ENCODE measurements at places on chromosomes 2 and 18.
A peak's percentile ranks its signal among the peaks of the same experiment; 100 is the strongest.

DNA sequence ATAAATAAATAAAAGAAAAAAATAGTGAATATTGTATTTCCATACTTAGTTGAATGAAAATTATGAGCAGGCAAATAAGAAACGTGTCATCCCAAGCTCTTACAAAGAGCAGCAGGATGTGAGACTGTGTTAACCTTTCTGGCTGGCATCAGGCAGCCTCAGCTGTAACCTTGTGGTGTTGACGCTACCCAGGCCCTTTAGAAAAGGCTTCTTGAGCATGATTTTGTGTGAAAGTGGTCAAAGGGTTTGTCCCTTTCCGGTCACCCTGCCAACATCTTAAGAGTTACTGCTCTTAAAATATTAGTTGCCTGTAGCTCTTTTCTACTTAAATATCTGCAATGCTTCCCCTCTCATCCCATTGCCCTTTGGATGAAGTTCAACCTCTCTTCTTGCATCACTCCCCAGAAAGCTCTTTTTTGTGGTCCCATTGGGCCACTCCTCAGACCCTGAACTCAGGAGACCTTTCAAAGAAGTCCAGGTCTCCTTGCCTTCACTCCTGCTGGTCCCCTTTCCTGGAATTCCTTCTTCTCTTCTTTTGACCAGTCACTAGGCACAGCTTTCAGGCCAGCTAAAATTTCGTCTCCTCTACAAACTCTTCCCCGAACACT lies 35.0 kb downstream of the RHOB start:
- DNase-seq, result no peak

GRCh38 chr2:234259440-234259839 lies 208.9 kb downstream of the SPP2 start:
- no peak for DNase-seq

DNA sequence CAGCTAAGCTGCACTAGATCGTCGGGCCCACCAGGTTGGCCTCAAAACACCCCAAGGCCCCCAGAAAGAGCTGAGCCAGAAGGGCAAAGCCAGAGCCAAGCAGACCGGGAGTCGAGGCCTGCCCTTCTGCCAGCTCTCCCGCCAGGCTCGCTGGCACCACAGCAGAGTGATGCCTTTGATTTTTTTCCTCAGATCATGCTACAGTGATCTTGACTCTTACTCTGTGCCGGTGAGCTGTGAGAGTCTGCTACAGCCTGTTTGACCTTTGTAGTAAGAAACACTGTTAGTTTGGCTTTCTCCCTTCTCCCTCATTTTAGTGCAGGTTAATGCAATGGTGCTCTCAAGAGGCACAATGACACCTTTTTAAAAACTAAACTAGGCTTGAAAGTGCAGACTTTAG lies 97.8 kb downstream of the ESCO1 start:
- no peak for DNase-seq

DNA sequence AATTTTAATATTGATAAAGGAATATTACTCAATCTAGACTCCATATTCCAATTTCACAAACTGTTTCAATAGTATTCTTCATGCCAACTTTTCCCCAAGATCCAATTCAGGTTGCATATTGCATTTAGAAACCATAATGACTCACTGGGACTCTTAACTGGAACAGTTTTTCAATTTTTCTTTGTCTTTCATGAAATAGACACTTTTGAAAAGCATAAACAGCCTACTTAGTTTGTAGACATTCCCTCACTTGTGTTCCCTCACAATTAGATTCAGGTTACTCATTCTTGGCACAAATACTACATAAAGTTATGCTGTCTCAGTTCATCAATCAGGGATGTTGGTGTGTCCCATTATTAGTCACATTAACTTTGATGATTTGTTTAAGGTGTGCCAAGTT lies 1768.4 kb upstream of the PIK3C3 start:
- no peak for DNase-seq

DNA sequence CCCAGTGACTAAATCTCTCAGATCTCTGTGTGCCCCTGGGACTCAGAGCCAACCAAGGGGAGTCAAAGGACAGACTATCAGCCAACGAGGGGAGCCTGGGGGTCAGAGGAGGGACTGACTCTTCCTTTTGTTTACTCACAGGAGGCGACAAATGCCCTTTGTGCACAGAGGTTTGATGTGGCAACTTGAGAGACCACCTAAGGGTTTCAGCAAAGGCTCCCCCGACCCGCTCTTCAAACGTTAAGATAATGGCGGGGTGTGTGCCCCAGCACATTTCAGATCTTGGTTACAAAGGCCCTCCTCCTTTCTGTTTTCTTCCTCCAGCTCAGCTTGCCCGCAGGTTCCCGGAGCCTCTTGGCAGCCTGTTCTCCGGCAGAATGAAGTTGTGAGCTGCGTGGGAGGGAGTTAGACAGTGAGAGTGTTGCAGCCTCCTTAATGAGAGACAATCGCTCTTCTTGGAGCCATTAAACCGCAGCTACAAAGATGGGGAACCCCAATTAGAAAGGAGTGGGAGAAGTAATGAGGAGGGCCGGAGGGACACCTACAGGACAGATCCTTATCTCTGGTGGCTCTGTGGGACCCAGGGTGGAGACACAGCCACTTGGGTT lies 76.2 kb downstream of the KIAA2012 start:
- no peak for DNase-seq

GRCh38 chr2:144322379-144322778 lies 197.5 kb downstream of the ZEB2 start:
- DNase-seq, result no peak

DNA sequence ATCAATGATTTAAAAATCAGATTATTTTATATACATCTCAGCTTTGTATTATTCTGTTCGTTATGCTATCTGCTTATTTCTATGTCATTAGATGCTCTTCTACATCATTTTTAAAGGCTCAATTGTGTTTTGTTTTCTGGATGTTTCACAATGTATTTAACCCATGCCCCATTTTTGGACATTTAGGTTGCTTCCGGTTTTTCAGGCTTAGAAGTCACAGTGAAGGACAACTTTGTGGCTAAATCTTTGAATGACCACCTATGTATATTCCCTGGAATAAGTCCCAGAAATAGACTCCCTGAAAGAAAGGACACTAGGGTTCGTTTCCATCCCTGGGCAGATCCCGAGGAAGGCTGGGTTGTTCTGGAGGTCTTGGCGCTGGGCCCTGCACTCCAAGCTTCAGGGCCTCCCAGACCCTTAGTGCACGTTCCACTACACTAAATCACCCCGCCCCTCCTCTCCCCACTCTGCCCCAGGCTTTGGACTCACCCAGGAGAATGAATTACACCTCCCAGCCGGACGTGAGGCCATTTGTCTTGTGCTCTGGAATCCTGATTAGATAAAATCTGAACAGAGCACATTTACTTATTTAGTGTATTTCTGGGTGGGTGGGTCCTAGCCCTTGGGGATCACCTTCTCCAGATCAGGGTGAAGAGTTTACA lies 188.2 kb downstream of the ZFP36L2 start:
- peak; percentile 37 for DNase-seq

DNA sequence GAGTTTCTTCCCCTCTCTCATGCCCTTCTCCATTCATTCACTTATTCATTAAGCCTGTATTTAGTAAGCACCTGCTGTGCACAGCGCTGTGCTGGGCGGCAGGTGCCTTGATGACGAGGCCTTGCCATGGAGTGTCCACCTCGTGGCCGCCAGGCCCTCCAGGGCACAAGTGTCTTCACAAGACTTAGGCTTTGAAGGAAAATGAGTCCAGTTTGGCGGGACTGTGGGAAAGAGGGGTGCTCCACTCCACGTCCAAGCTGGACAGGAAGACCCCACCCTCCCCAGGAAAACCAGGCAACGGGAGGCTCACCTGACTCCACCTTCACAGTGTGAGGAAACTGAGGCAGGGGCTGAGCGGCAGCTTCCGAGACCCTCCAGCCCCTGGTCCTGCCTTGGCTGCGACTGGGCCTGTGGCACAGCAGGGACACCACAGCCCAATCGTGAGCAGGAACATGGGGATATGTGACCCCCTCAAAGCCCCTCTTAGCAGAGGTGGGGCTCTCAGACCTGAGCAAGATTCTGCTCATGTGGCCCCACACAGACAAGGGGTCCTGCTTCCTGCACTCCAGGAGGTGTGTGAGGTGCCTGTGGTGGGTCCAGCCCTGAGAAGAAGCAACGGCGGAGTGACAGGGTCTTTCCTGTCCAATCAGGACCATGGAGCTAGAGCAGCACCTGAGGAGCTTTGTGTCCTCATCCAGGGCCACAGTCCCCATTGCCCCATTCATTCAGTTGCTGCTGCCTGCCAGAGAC lies 110.3 kb upstream of the ODC1 start:
- peak; percentile 76 for DNase-seq

- no peak for DNase-seq
Observed at GRCh38 chr2:70716951-70717350, 51.0 kb downstream of the ADD2 start.

DNA sequence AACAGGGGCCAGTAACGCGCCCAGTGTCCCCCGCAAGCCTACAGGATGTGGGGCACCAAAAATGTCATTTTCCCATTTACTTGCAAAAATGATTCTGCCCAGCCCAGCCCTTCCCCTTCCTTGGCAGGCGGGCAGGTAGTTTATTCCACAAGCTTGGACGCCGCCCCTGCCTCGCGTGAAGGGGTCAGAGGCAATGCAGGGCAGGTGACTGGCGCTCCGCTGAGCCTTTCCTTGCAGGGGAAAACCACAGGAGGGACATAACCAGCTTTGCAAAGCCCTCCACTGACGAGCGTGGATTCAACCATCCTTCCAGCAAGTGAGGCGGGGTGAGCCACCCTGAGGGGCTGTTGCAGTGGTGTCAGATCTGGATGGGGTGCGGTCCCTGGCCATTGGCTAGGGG lies 5.3 kb downstream of the MAB21L4 start:
- DNase-seq, result no peak

- peak; percentile 94 for DNase-seq
Observed at GRCh38 chr2:241507430-241508239, 749 bp downstream of the STK25 start.

- DNase-seq, result no peak
Observed at GRCh38 chr2:24107-24506, 22.2 kb downstream of the FAM110C start.

DNA sequence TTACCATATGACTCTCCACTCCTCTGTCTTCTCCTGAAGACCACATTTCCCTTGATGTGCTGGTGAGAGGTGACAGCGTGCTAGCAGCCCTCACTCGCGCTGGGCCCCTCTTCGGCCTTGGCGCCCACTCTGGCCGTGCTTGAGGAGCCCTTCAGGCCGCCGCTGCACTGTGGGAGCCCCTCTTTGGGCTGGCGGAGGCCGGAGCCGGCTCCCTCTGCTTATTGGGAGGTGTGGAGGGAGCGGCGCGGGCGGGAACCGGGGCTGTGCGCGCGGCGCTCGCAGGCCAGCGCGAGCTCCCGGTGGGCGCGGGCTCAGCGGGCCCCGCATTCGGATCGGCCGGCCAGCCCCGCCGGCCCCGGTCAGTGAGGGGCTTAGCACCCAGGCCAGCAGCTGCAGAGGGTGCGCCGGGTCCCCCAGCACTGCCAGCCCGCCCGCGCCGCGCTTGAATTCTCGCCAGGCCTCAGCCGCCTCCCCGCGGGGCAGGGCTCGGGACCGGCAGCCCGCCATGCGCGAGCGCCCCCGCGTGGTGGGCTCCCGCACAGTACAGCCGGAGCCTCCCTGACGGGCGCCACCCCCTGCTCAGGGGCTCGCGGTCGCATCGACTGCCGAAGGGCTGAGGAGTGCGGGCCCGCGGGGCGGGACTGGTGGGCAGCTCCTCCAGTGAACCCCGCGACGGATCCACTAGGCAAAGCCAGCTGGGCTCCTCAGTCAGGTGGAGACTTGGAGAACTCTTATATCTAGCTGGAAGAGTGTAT lies 246.6 kb upstream of the REG3G start:
- DNase-seq, result peak; percentile 89

DNA sequence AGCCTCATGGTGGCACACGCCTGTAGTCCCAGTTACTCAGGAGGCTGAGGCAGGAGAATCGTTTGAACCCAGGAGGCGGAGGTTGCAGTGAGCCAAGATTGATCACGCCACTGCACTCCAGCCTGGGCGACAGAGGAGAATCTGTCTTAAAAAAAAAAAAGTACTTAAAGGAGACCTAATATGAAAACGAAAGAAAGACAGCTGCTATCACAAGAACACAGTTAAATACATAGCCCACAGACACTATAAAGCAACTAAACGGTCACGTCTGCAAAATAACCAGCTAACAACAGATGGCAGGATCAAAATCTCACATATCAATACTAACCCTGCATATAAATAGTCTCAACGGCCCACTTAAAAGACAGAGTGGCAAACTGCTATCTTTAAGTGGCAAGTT lies 43.9 kb upstream of the TACR1 start:
- no peak for DNase-seq

DNA sequence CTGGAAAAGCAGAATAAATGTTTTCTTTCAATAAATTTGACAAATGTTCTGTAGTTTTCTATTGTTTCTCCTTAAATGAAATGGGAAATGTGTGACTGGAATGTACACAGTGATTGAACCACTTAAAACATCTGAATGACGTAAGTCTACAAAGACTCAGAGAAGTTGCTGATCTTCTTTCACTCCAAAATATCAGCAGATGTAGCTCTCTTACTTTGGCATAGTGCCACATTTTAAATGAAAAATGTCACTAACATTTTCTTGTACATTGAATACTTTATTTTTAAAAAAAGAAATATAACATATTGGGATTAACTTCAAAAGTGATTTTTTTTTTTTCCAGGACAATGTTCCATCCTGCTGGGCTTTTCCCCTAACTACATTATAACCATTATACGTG lies 565.6 kb downstream of the TMEM182 start:
- DNase-seq, result no peak

Measured in chondrocyte (in vitro differentiated cells).